ENCODE measurements at places on chromosomes 7 and 10.

- DNase-seq: no peak
Observed at GRCh38 chr10:23469596-23470237, 30.8 kb downstream of the OTUD1 start.

- no peak for DNase-seq
Observed at GRCh38 chr7:34162027-34162565, 256.8 kb downstream of the BMPER start.

- no peak for DNase-seq
Observed at GRCh38 chr7:27198871-27199801, 755 bp downstream of the HOXA13 start.

GRCh38 chr7:121796936-121797656 is 75.9 kb upstream of the PTPRZ1 start:
- DNase-seq: no peak

- DNase-seq: no peak
Observed at GRCh38 chr7:112866424-112866823, 76.2 kb upstream of the TMEM168 start.

- DNase-seq: no peak
Observed at GRCh38 chr10:130578532-130579289, 442.5 kb downstream of the GLRX3 start.

GRCh38 chr10:17768957-17769356 is 17.0 kb downstream of the TMEM236 start:
- DNase-seq: no peak

DNA sequence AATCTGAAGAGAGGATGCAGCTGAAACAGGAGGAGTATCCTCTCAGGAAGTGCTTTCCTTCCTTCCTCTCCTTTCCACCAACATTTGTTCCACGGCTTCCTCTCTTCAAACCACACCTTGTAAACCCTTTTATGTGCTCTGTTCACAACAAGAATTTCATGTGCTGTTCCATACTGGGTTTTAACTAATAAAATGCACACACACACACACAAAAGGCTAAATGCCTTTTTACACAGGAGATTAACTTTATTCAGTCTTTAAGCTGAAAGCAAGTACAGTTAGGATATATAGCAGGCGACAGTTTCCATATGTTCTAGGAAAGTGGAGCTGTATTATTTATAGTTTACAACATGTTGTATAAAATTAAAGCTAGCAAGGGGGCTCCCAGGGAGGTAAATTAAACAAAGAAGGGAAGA is 106.7 kb downstream of the REEP3 start:
- no peak for DNase-seq

GRCh38 chr7:6409944-6410693 is 37.6 kb downstream of the DAGLB start:
- DNase-seq: no peak

- DNase-seq: no peak
Observed at GRCh38 chr10:59635502-59636290, 74.0 kb downstream of the SLC16A9 start.

DNA sequence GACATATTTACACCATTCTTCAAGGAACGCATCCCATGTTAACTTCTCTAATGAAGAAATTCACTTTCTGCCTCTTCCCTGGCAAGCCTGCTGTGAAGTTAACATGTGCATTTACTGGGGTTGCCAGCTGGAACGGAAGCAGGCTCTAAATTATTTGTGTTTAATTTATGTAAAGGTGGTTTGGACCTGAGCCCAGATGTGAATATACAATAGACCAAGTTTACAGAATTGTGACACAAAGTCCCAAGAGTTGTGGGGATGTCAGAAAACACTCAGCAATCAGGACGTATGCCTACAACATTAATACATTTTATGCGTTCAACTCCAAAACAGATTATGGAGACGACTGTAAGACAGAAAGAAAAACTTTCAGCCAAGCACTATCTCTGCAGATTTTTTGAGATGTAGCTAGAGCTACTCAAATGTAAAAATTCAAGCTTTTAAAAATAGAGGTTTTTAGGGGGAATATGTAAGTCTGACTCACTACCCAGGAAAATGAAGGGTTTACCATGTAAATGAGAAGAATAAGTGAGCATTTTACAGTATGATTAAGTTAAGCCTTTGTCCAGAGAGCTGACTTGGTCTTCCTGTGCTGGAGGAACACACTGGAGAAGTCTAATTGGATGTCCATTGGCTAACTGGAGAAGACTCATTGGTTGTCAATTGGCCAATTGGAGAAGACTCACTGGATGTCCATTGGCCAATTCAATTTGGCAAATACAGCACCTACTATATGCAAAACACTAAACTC is 19.5 kb downstream of the NRP1 start:
- DNase-seq: no peak

- no peak for DNase-seq
Observed at GRCh38 chr10:70693619-70694335, 21.5 kb downstream of the ADAMTS14 start.

DNA sequence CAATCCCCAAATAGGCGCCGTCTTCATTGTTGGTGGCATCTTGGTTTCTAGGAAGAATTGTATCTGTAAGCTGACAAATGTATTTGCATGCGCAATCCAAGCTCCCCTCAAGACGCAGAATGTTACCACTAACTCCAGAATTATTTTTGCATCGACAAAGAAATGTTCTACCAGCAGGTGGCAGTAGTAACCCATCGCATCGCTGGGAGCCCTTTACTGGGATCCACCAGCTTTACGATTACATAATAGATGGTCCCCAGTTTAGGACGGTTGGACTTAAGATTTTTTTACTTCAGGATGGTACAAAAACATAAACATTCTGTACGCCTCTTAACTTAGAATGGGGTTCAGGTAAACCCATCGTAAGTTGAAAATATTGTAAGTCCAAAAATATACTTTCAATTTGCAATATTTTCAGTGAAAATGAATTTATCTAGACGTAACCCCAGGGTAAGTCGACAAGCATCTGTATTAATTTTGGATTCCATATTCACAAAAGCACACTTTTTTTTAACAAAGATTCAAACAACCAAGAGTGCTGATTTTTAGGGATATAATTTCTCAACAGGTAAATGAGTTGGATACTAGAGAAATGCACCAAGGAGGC is 114.0 kb upstream of the COBL start:
- no peak for DNase-seq

- DNase-seq: no peak
Observed at GRCh38 chr7:129689995-129690581, 78.6 kb downstream of the NRF1 start.

DNA sequence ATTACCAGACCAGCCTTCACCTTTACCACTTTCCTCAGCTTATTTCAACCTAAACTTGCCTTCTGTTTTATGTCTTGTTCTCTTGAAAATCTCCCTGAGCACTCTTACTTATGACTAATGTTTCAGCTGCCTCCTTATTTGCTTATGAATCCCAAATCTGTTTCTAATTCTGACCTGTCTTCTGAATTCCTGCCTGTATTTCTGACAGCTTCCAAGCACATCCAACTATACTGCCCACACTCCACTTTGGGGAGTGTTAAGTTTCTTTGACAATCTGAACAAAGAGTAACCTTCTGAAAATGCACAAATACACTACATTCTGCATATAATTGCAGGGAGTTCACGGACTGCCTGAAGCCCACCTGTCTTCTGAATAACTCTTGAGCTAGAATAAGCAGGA is 48.7 kb downstream of the ARMC3 start:
- DNase-seq: no peak

DNA sequence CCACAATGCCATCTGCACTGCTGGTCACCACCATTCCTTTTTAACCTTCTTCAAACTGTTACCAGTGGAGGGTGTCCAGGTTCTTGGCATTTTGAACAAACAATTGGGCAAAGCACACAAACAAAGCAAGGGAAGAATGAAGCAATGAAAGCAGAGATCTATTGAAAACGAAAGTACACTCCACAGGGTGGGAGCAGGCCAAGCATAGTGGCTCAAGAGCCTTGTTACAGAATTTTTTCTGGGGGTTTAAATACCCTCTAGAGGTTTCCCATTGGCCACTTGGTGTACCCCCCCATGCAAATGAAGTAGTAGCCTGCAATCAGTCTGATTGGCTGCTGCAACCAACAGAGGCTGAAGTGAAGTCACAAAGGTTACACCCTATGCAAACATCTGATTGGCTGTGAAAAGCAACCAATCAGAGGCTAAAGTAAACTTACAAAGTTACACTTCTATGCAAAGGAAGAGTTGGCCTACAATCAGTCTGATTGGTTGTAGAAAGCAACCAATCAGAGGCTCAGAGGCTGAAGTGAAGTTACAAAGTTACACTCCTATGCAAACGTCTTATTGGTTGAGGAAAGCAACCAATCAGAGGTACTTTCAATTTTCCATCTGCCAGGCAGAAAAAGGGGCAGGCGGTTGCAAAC is 103.2 kb upstream of the WAC start:
- DNase-seq: no peak

DNA sequence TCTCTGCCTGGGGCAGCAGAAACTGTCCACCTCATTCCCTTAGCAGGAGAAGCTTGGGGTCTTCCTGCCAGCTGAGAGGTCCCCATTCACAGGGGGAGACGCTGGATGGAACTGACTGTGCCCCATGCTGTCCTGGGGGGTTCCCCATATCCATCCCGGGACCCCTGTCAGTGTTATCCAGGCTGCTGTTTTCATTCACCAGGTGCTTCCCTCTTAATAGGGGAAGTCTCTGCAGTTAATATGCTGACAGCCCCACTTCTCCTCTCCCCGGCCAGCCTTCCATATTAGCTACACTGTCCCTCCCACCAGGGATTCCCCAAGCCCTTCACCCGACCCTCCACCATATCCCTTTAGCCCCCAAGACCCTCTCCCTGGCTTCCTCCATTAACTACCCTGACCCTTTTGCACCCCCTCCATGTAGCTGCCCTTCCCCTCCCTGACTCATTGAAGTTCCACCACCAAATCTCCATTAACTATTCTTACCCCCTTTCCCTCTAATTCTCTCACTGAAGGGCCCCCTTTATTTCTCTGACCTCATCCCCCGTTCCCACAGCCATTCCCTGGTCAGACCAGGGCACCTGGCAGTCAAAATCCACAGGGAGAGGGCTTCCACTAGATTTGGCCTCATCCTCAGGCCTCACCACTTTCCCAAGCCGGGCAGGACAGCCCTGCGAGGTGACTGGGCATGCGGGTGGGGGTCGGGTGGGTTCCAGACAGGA is 92.0 kb upstream of the PAX2 start:
- DNase-seq: no peak

DNA sequence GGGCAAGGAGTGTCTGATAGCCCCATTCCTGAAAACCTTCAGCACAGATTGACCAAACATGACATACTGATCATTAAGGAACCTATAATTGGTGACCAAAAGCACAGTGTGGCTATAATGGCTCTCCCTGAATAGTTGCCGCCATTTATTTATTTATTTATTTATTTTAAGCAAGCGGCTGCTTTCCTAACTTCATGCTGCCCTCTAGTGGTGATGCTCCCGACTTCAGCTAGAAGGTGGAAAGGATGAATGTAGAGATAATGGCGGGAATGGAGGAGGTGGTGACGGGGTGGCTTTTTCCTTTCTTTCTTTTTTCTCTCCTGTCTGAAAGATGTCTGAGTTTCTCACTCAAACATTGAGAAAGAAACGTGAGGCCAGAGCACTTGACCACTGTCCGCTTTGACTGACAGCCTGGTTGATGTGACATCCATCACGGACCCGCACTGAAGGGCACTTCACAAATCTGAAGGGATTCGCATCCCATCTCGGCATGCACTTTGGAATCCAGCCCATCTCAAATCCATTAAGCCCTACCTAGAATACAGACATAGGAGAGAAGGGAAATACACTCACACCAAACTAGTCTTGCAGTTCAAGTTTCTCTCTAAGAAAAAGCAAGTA is 1090.1 kb downstream of the KCNMA1 start:
- DNase-seq: no peak

DNA sequence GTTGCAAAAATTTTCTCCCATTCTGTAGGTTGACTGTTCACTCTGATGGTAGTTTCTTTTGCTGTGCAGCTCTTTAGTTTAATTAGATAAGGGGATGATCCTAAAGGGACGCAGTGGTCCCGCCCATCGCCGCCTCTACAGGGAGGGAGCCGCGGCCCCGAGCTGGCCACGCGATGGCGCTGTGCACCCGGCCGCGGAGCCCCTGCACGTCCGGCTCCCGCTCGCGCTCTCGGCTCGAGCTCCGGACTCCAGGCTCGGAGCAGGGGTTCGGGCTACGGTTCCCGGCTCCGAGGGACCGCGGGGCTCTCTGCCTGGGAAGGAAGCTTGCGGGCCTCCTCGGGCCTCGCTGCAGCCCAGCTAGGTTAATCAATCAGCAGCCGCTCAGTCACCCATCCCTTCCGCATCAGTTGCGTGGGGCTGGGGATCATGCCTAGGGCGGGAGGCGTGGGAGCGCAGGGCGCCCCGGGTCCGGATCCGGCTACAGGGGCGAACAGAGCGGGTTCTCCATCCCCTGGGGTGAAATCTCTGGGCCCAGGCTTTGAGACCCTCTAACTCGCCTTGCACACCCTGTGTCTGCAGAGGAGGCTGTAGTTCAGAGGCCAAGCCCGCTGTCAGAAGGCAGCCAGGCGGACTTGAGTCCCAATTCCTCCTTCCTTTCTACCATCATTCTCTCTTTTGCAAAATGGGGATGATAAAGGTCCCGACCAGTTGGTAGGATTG is 97.9 kb downstream of the WDR11 start:
- peak; percentile 72 for DNase-seq

DNA sequence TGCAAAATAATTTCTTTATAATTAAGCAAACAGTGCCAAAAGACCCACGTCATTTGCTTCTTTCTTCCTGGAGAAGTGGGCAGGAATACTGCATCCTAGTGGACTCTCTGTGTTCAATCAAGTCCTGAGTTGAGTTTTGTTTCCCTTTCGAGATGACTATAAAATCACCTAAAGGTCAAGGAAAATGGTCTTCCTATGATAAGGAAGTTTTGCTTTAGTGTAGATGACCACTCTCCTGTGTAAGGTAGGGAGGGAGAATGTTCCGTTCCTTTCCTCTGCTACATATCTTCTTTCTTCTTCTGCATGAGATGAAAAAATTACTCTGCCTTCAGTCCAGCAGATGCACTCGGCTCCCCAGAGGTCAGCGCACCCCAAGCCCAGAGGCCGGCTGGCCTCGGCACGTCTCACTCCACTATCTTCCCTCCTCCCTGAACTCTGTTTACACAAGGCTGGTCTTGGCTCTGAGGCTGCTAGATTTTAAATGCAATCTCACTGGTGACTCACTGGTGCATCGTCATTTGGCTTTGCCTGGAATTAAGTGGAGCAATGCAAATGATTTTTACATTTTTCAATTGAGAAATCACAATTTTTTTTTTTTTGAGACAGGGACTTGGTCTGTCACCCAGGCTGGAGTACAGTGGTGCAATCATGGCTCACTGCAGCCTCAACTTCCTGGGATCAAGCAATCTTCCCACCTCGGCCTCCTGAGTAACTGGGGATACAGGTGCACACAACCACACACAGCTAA is 18.6 kb upstream of the VDAC2 start:
- DNase-seq: no peak

DNA sequence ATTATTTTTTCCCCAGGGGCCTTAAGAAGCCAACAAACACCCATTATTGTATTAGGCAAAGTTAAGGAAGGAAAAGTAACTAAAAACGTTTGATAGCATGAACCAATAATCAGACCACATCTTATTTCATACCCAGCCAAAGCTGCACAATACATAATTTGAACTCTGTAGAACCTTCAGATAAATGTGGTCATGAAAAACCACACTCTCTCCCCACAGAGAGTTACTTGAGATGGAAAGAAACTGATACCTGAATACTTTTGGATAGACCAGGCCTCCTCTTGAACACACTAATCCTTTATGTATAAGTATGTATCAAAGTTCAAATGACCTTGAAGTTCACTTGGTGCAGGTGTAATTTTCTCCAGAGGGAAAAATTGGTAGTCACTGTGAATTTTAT is 146.6 kb upstream of the FAM13C start:
- no peak for DNase-seq

GRCh38 chr7:34673066-34673465 is 15.0 kb downstream of the NPSR1 start:
- DNase-seq: no peak

Data from C1 segment of cervical spinal cord (tissue), 14 donors.